SK-N-SH (cell line): ENCODE measurements at places on chromosomes 1 and 21. TPM values are rescaled to one million over a fixed set of nuclear protein-coding genes. Genes with fewer than 3 reads are reported as not detected.
A peak's percentile ranks its signal among the peaks of the same experiment; 100 is the strongest.

Gene RBM15
- 3.8 and 4.7 TPM in 2 replicates for polyA plus RNA-seq

Gene THEMIS2
- polyA plus RNA-seq, result 4.1 and 4.9 TPM in 2 replicates

Gene TP73
- polyA plus RNA-seq, result 0.21 and 0.64 TPM in 2 replicates

Gene OR2T11
- not detected in 2 replicates for polyA plus RNA-seq

Gene NUCKS1
- polyA plus RNA-seq, result 25.4 and 35.3 TPM in 2 replicates

Gene TMEM82
- not detected in 2 replicates for polyA plus RNA-seq

Gene PRRC2C
- 39.9 and 45.6 TPM in 2 replicates for polyA plus RNA-seq

DNA sequence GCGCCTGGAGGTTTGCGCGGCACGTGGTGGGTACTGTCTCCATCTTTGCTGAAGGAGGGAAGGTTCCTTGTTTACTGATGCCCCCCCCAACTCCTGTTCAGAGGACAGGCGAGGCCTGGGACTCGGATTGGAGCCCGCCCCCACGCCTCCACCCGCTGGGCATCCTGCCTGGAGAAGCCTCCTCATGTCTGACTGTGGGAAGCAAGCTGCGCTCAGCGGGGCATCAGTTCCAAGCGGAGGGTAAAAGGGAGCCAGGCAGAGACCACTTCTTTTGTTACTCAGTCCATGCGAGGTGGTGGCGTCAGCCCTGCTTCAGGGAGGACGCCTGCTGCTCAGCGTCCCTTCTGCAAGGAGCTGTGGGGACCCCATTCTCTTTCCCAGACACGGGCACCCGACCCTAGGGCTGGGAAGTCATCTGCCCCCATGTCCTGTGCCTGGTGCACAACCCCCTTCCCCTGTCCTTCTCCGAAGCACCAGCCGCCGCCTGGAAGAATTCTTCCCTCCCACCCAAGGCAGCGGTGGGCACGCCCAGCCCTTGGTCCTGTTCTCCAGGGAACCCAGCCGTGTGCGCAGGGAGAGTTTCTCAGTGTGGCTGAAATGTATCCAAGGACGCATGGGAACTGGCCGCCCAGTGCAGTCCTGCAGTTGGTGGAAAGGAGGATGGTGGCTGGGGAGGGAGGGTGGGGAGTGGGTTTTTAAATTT is 414.0 kb downstream of the CAMTA1 start:
- no peaks in the 10 kb centered on the region for H3K27me3 ChIP-seq
- no peaks in the 10 kb centered on the region for H3K4me1 ChIP-seq
- H3K4me3 ChIP-seq, result no peak overlapping the region
- H3K27ac ChIP-seq, result no peak overlapping the region
- H3K36me3 ChIP-seq, result no peaks in the 10 kb centered on the region

DNA sequence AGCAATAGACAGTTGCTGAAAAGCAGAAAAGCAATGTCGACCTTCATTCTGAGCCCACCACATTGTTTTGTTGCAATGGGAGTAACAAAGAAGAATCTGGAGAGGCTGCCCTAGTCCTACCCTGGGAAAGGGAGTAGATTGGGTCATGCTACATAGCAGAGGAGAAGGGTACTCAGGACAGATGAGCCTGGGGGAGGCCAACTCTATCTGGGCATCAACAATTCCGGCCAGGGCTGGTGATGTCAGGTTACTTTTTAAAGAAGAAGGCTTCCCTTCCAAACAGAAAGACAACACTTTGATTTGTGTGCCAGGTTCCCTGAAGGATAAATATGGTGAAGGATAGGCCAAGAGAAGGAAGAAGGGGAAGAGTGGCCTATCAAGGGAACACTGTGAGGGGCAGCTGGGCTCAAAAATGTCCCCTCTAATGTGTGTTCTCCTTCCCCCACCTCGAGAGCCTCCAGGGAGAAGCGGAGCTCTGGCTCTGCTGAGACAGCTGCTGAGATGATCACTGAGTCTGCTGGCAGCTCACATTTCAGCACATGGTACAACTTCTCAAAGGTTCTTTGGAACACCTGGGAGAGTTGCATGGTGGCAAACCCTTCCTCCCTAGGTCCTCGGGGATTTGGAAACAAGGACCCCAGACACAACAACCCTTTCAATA is 3.2 kb upstream of the ADIPOR1 start:
- H3K27ac ChIP-seq, result no peak overlapping the region
- no peaks in the 10 kb centered on the region for H3K27me3 ChIP-seq
- no peak for DNase-seq
- peaks cover 17% of the 10 kb centered on the region for H3K4me1 ChIP-seq
- H3K36me3 ChIP-seq, result no peaks in the 10 kb centered on the region

DNA sequence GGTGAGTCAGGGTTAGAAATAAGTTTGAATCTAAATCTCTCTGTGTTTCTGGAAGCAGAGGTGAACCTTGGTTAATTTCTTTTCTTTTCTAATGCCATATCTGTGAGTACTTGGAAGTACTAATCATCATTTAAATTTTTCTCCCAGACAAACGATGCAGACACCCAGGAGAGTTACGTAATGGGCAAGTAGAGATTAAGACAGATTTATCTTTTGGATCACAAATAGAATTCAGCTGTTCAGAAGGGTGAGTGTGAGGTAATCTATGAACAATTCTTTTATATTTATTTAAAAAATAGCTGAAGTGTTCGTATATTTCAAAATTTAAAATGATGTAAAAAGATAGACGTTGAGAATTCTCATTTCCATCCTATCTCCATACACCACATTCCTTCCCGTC is 11.2 kb downstream of the C4BPA start:
- peaks cover 5% of the 10 kb centered on the region; the same call in 1 of the 2 replicates for H3K27me3 ChIP-seq
- no peak overlapping the region for H3K27ac ChIP-seq
- no peaks in the 10 kb centered on the region for H3K4me1 ChIP-seq
- no peak overlapping the region for H3K4me3 ChIP-seq
- H3K36me3 ChIP-seq, result no peaks in the 10 kb centered on the region

GRCh38 chr1:111097356-111098099 is 42.4 kb downstream of the DRAM2 start:
- H3K36me3 ChIP-seq, result no peaks in the 10 kb centered on the region
- H3K27me3 ChIP-seq, result no peaks in the 10 kb centered on the region
- no peak overlapping the region for H3K4me3 ChIP-seq
- H3K27ac ChIP-seq, result no peak overlapping the region
- H3K4me1 ChIP-seq, result no peaks in the 10 kb centered on the region
- DNase-seq, result no peak

DNA sequence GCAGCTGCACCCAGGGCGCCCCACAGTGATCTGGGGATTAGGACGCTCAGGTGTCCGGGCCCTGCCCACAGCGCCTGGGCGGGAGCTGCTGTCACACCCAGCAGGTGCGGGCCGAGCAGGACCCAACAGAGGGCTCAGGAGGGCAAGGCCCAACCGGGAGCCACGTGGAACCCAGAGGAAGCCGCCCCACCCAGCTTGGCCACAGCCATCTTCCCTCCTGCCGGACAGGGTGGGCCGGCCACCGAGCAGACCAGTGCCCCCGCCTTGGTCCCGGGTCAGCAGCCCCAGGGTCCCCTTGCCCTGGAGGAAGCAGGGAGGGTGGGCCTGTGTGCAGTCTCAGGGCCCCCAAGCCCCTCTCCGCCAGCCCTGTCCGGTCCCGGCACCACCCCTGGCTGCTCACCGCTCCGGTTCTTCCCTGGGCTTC is 6.3 kb upstream of the TTLL10 start:
- H3K4me1 ChIP-seq, result no peaks in the 10 kb centered on the region
- no peak overlapping the region for H3K27ac ChIP-seq
- no peaks in the 10 kb centered on the region for H3K36me3 ChIP-seq
- no peaks in the 10 kb centered on the region for H3K27me3 ChIP-seq

GRCh38 chr1:26302733-26303405 is 3.6 kb downstream of the UBXN11 start:
- peaks cover 9% of the 10 kb centered on the region; the same call in 1 of the 2 replicates for H3K4me1 ChIP-seq
- no peaks in the 10 kb centered on the region for H3K36me3 ChIP-seq
- H3K27ac ChIP-seq, result no peak overlapping the region; the same call in 1 of the 2 replicates
- DNase-seq, result no peak
- no peaks in the 10 kb centered on the region for H3K27me3 ChIP-seq
- H3K4me3 ChIP-seq, result no peak overlapping the region

GRCh38 chr21:36127977-36128376 is 6.9 kb upstream of the CBR3 start:
- H3K4me1 ChIP-seq, result no peaks in the 10 kb centered on the region
- H3K4me3 ChIP-seq, result no peak overlapping the region
- no peaks in the 10 kb centered on the region for H3K27me3 ChIP-seq

- H3K4me1 ChIP-seq, result peaks cover 9% of the 10 kb centered on the region
- peak overlapping the region; percentile 82 for H3K27ac ChIP-seq
- H3K27me3 ChIP-seq, result no peaks in the 10 kb centered on the region
- no peak overlapping the region for H3K4me3 ChIP-seq
- H3K36me3 ChIP-seq, result peaks cover 4% of the 10 kb centered on the region; the same call in 1 of the 2 replicates
Observed at GRCh38 chr1:23100074-23100748, 68.4 kb downstream of the LUZP1 start.

- H3K4me1 ChIP-seq, result no peaks in the 10 kb centered on the region
- H3K27me3 ChIP-seq, result no peaks in the 10 kb centered on the region
- H3K27ac ChIP-seq, result no peak overlapping the region
- DNase-seq, result no peak
Observed at GRCh38 chr1:7002728-7003127, 217.5 kb downstream of the CAMTA1 start.

DNA sequence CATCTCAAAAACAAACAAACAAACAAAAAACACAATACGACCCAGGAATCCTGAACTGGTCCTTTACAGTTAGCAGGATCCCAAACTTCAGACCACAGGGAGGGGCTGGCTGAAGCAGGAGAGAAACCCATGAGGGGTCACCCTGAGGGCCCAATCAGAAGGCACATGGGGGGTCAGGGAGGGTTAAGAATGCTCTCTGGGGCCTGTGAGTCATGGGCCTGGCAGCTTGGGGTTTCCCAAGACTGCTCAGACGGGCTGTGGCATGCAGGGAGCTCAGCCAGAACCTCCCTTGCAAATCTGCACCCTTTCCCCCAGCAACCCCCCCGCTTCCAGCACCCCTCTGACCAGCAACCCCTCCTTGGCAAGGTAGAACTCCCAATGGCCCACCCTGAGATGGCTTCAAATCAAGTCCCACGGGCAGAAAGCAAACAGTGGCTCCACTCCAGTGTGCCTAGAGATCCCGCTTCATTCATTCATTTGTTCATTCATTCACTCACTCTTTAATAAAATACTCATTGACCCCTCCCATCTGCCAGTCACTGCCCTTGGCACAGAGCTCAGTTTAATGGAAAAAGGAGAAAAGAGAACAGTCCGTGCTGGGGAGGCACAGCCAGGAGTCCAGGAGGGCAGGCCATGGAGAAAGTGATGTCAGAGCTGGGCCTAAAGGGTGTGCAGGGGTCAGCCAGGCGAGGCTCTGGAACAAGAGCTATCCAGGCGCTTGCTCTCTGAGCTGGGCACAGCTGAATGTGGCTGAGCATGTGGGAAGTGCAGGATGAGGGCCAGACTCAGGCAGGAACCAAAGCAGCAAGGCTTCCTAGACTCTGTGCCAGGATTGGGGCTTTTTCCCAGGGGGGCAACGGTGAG is 8.2 kb downstream of the UQCRHL start:
- H3K27ac ChIP-seq, result peak overlapping the region; percentile 24; the same call in 1 of the 2 replicates
- H3K27me3 ChIP-seq, result no peaks in the 10 kb centered on the region
- H3K4me1 ChIP-seq, result peaks cover 19% of the 10 kb centered on the region; the same call in 1 of the 2 replicates
- H3K36me3 ChIP-seq, result no peaks in the 10 kb centered on the region

- DNase-seq, result peak; percentile 16
- peak overlapping the region; percentile 96 for H3K27ac ChIP-seq
- H3K4me3 ChIP-seq, result no peak overlapping the region
- peaks cover 27% of the 10 kb centered on the region for H3K4me1 ChIP-seq
Observed at GRCh38 chr1:64624218-64624713, 120.6 kb upstream of the RAVER2 start.

- DNase-seq, result peak; percentile 1
- no peaks in the 10 kb centered on the region for H3K4me1 ChIP-seq
- no peaks in the 10 kb centered on the region for H3K27me3 ChIP-seq
Observed at GRCh38 chr1:215957663-215958062, 390.6 kb downstream of the KCTD3 start.

- no peaks in the 10 kb centered on the region for H3K36me3 ChIP-seq
- H3K4me3 ChIP-seq, result no peak overlapping the region
- DNase-seq, result no peak
Observed at GRCh38 chr1:35692317-35692716, 26.4 kb downstream of the C1orf216 start.

GRCh38 chr1:100441651-100442050 is 89.3 kb downstream of the CDC14A start:
- DNase-seq, result no peak
- H3K27me3 ChIP-seq, result no peaks in the 10 kb centered on the region
- H3K36me3 ChIP-seq, result peaks cover 4% of the 10 kb centered on the region
- no peak overlapping the region for H3K4me3 ChIP-seq
